ENCODE measurements at places on chromosomes 1 and 21.

DNA sequence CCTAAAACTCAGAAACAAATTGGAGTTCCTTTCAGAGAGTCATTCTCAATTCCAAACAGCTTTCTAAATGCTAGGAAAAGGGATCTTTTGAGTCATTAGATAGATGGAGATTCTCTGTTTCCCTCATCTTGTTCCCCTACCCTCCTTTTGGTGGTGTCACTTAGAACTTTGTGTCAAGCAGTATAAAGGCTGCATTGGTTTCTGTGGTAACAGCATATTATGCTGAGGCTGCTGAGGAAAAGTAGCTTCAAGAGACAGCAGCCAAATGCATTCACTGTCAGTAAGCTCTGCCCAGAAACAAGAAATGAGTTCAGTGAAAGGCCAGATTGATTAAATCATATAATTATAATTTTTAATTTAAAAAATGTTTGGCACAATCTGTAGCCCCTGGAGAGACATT, 144.1 kb downstream of the LRRC40 start:
- DNase-seq, result no peak

DNA sequence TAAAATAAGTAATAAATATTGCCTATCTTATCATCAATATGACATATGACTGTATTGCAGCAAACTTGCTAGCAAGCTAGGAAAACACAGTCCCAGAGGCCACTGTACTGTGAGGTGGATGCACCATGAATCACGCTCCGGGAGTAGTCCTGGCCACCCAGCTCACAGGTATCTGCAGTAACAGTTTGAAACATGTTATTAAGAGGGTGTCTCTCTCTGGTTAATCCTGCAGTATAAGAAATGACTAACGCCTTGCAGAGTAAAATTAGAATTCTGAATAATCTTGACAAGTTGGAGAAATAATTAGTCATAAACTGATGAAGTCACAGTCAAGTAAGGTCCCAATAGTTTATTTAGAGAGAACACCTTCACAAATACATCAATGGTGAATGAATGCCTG, 34.0 kb upstream of the DPT start:
- no peak for DNase-seq

GRCh38 chr1:90201467-90202358, 206.8 kb downstream of the ZNF326 start:
- DNase-seq, result no peak

GRCh38 chr1:164801791-164802502, 243.0 kb downstream of the PBX1 start:
- no peak for DNase-seq

GRCh38 chr21:40797891-40798290, 49.1 kb downstream of the DSCAM start:
- no peak for DNase-seq

DNA sequence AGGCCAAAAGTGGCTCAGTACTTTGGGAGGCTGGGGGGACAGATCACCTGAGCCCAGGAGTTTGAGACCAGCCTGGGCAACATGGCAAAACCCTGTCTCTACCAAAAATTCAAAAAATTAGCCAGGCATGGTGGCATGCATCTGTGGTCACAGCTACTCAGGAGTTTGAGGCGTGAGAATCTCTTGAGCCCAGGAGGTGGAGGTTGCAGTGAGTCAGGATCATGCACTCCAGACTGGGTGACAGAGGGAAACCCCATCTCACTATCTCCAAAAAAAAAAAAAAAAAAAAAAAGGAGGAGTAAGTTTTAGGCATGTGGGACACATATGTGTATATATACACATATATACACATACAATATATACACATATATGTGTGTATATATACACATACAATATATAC, 165.3 kb upstream of the DPYD start:
- no peak for DNase-seq

DNA sequence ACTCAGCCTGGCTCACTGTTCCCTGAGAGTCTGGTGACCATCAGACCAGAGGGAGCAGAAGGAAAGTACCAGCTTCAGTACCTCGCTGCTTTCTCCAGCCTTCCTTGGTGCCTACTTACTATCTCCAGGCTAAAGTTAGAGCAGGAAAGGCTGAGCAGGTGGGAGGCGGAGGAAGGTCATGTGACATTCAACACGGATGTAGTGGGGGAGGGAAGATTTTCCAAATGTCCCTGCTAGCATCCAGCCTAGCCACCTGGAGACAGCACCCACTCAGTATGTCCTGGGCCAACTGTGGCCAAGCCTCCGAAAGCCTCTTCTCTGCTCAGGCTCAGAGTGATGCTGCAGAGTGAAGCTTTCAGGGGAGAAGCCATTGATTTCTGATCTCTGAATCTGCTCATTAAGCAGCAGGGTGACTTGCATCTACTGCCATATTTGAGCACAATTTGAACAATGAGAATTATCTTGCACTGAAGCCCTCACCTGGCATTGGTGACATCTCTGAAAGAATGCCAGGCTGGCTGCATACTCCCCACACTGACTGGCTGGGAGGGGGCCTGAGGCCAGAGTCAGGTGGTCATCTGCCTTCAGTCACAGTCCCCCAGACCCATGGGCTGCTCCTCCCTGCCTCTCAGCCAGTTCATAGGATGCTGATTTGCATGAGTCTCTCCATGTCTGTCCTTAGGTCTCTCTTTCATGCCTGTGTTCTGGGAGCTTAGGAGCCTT, 86.2 kb downstream of the KCND3 start:
- DNase-seq, result no peak

DNA sequence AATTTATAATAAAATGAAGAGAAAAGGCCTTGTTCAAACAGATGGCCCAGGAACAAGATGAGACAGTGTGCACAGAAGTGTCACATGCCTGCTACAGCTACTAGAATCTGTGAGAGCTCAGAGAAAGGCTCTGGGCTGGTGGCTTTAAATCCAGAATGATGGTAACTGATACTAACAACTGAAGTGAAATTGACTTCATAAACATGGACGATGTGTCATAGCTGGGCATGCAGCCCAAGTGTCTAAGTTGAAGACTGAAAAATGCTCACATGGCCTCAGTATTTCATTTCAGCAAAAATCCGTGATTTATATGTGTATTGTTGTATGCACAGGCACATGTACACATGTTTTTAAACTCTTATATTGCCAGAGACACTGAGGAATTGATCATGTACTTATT, 208.3 kb upstream of the RUNX1 start:
- no peak for DNase-seq

GRCh38 chr1:155392898-155393411, 72.3 kb downstream of the RUSC1 start:
- no peak for DNase-seq

GRCh38 chr1:14273811-14274210, 324.7 kb upstream of the KAZN start:
- DNase-seq, result no peak

DNA sequence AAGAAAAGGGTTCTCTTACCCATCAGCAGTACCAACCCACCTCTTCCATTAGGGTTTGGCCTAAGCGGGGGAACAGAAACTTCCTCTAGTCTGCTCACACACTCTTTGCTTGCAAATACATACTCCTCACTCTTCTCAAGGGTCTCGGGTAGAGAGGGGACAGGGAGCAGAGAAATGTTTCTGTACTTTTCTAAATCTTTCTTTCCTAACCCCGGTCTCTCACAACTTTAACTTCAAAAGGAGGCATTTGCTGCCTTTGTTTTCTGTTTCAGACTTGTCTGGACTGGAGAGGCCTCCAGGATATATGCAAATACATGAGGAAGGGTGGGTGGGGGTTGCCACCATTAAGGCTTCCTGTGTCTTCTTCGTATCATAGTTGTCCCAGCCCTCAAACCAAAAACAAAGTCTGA, 10.5 kb upstream of the LAX1 start:
- DNase-seq, result no peak

DNA sequence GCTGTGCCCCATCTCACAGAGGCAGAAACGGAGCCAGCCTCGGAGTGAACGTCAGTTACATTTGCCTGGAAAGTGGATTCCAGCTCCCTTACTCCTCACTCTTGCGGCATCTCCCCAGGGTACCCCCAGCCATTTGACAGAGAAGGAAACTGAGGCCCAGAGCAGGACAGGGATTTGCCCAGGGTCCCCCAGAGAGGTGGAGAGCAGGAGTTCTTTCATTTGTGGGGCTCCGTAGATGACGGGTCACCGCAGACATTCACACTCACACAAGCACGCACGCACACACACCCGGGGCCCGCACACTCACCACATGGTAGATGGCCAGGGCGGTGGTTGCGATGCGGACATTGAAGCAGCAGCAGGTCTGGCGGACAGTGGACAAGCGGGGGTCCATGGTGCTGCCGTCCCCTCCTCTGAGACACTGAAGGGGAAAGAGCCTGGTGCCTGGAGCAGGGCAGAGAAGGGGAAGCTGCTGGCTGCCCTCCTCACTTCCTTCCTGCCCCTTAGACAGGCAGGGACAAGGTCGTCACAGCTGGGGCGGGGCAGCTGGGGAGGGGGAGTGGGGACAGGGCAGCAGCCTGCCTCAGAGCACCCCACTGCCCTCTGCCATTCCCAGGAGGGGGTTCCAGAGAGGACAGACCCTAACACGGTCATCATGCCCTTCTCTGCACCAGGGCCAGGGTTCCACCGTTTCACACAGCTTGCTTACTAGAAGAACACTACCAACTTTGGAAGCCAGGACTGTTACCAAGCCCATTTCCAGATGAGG, at the start of gene LAPTM5:
Gene LAPTM5 (minus strand): TSS at position 423 of the 769 bp plus-strand sequence. CDS start 29 bp downstream, at position 394.
- no peak for DNase-seq

DNA sequence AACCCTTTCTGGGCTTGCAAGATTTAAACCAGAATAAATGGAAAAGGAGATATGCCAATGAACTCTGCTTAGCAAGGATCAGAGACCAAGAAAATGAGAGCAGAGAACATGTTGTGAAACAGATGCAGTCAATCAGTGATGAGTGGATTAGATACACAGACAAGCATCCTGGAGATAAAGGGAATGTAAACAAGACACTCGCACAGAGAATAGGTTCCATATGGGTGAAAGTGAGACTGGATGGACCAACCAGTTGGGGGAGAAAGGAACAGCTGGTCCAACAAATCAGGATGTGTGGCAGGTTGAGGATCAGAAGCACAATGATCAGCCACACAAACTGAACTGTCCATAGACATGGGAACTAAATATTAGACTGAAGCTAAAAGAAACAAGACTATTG, 338.2 kb downstream of the ASTN1 start:
- DNase-seq, result no peak

GRCh38 chr1:118294875-118295642, 110.0 kb upstream of the SPAG17 start:
- DNase-seq, result no peak

DNA sequence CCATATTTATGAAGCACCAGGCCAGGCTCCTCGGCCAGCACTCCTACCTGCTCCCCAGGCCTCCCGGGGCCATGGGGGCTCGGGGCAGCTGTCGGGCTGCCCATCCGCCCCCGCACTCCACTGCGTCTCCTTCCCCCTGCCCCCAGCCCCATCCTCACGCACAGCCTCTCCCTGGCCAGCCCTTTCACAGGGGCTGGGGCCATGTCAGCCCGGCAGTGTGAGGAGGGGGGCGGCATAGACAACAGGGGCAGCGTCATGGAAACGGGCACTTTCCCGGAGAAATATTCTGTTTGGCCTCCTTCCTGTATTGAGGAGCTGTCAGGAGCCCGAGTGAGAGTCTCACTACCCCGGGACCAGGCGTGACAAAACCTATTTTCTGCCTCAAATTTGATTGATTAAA, 87.3 kb downstream of the CASZ1 start:
- no peak for DNase-seq

DNA sequence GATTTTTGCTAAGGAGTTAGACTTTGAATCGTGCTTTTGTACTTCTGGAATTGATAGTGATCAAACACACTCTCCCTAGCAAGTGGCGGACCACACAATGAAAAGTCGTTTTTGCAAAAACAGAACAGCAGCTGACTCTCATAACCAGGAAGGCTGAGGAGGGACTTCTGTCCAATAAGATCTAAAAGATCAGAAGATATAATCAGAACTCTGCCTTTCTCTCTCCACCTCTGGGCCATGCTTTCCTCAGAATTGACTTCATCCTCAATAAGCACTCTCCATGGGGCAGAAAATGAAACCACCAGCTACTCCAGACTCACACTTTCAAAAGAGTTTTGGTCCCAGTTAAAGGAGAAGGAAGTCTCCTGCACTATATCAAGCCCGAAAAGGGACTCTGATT, 55.3 kb upstream of the SAMD13 start:
- no peak for DNase-seq

DNA sequence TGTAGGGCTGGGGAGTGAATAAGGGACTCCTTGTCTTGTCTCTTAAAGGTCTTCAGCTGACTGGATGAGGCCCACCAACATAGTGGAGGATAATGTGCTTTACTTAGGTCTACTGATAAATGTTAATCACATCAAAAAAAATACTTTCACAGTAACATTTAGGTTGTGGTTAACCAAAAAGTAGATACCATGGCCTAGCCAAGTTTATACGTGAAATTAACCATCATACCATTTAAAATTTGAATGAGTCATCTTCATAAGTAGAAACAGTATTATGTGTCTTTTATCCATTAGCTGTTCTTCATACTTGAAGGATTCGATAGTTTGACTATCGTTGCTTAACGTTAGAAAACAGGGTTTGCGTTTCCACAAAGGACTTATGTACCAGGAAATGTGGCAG, 80.9 kb downstream of the MTR start:
- DNase-seq, result no peak

GRCh38 chr21:38036016-38036415, 119.8 kb upstream of the KCNJ6 start:
- no peak for DNase-seq

DNA sequence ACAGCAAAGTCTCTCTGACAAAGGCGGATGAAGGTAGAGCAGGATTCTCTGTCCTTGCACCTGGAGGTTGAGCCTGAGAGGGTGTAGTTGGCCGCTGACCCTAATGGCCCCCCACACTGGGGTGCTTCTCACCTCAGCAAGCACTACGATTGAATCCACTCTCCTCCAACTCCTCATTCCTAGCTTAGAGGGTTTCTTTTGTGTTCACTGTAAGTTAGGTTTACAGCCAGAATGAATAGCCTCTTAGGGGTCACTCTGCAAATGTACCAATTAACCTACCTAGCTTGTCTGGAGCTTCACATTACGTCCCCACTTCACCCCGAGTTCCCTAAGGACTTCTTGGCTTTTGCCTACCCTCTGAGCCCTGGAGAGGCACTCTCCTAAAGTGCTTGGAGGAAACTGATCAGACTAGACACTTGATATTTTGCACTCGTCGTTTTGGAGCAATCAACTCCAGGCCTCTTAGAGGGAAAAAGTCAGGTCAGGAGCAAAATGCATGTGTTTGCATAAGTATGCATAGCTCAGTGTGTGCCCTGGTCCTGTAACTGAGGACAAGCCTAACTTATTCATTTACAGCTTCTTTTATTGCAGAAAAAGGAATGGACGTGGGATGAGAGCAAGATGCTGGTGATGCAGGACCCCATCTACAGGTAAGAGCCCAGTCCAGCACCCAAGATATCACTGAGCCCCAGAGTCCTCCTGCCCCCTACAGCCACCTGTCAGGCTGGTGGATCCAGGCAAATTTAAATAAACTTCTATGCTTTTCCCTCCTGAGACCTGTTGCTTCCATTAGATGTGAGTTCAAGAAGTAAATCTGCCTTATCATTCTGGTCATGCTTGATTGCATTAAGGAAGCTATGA, 76.4 kb downstream of the SPATA46 start:
- no peak for DNase-seq

All from type B pancreatic cell (in vitro differentiated cells).